Stimulated activated CD4-positive, alpha-beta T cell treated with anti-CD3 and anti-CD28 coated beads, Interleukin-1b, Interleukin-23, amount 100 ng/mL, for 48 hours (primary cell): ENCODE measurements at places on chromosomes 2 and 18.

DNA sequence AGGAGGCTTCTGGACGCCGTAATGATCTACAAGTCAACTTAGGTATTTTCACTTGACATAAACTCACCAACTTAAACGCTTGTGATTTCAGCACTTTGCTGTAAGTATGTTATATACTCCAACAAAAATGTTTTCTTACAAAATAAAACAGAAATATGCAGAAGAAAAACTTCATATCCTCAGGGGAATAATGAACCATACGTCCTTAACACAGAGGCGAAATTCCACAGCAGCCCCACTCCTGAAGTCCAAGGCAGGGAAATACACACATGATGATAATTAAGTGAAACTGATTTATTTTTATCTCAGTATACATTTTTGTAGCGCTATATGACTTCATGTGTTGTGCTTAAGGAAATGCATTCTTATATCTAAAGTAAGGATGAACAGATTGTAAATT, 335.4 kb upstream of the VWC2L start:
- no peak for DNase-seq

DNA sequence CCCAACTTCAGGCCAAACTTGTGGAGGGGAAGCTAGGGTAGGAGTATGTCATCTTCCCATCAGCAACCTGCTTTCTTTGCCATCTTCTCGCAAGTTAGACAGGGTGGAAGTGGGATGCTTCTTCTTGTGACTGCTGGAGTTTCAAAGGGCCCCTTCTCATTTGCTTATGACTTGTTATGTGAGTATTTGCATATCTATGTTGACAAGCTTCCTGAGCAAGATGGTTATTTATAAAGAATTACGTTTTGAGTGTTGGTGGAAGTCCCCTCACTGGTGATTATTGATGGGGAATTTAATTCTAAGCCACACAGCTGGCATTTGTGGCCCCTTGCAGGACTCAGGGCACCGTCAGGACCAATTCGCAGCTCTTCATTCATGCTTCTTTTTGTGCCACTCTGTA, 791.0 kb downstream of the LRRTM4 start:
- no peak for DNase-seq

DNA sequence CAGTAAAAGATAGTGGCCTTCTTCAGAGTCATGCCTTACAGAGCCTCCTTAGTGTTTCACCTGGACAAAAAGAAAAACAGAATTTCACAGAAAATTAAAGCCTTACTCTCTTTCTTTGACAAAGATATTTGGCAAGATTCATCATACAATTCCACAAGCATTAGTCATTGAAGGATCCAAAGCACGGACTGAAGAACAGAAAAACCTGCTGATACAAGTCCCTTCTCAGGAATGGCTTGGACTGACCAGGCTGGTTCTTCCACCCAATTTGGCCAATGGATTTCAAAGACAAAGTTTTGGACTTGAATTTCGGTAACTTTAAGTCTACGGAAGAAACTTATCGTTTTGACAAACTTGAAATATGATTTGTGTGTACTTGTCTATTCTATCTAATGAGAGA, 39.1 kb upstream of the GALNT3 start:
- DNase-seq: no peak

- DNase-seq: no peak
Measured at GRCh38 chr2:172246649-172247048, 143.9 kb upstream of the DLX2 start.

DNA sequence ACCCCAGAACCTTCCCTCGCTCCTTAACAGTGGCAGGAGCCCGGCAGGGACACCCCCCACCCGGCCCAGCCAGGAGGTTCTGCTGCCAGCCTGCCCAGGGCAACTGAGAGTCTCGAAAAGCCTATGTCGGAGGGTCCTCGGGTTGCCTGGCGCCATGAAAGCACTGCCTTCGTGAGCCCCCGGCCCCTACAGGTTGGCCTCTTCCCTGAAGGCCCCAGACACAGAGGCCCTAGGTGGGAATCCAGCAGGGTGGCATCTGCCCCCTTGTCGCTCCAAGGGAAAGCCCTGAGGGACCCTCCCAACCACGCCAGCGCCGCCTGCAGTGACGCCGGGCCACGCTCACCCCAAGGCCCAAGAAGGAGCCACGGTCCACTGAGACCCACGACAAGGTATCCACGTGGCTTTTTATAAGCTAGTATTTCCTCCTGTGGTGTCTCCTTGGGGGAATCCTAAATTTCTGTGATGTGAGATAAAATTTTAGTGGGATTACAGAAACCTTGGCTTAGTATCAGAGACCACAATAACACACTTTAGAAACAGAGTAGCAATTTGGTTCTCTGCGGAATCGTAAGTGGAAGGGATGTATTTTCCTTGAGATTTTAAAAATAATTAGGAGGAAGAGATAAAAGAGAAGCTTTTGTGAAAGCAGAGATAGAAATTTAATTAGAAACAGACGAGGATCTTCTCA, 138.9 kb downstream of the HDAC4 start:
- DNase-seq: no peak

- no peak for DNase-seq
Measured at GRCh38 chr2:168158586-168158985, 88.8 kb downstream of the STK39 start.
